ENCODE measurements at places on chromosomes 5 and 9. TPM values are rescaled to one million over a fixed set of nuclear protein-coding genes. Genes with fewer than 3 reads are reported as not detected.
A peak's percentile ranks its signal among the peaks of the same experiment; 100 is the strongest.

CMYA5 gene
- 1.2 TPM for total RNA-seq

DOLPP1 gene
- total RNA-seq, result 41.7 TPM

FAM81B gene
- not detected for total RNA-seq

GRCh38 chr5:5046680-5047502 lies 93.2 kb upstream of the ADAMTS16 start:
- no peak overlapping the region for H3K27ac ChIP-seq
- H3K4me1 ChIP-seq, result no peaks in the 10 kb centered on the region
- no peak overlapping the region for H3K4me3 ChIP-seq
- H3K36me3 ChIP-seq, result no peaks in the 10 kb centered on the region
- no peaks in the 10 kb centered on the region for H3K27me3 ChIP-seq

GRCh38 chr5:96316017-96316416 lies 117.0 kb downstream of the PCSK1 start:
- no peak for DNase-seq
- H3K4me1 ChIP-seq, result no peaks in the 10 kb centered on the region
- no peak overlapping the region for H3K4me3 ChIP-seq
- H3K36me3 ChIP-seq, result no peaks in the 10 kb centered on the region
- H3K27me3 ChIP-seq, result no peaks in the 10 kb centered on the region

DNA sequence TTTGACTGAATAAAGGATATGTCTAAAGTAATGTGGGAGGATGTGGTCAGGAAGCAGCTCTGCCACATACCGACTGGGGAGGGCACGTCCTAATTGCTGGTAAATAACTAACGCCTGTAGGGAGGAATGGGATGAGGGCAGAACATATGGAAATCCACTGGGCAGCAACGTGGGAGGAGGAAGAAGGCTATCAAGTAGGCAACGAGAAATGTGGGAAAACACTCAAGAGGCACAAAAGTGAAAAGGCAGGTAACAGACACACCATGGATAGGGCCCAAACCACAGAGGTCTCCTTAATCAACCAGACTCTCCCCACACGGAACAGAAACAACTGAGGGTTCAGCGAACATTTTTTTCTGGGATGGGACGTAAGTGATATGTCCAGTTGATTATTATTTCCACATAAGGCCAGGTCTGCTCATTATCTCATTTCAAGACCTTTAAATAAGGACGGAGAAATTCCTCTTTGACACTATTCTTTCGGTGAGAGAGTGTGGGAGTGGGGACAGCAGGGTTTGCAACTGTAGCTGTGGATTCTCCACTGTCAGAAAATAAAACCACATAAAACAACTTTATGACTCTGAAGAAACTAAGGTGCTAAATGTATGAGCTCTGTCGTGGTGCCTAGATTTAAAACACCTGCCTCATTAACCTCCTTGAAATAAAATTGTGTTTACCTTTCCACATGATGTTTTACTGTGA lies 17.0 kb downstream of the IARS1 start:
- H3K27ac ChIP-seq, result no peak overlapping the region
- no peak overlapping the region for H3K4me3 ChIP-seq
- no peaks in the 10 kb centered on the region for H3K27me3 ChIP-seq
- no peaks in the 10 kb centered on the region for H3K4me1 ChIP-seq
- peaks cover 99% of the 10 kb centered on the region for H3K36me3 ChIP-seq

GRCh38 chr9:90508940-90509339 lies 133.7 kb downstream of the DIRAS2 start:
- no peaks in the 10 kb centered on the region for H3K27me3 ChIP-seq
- H3K4me1 ChIP-seq, result no peaks in the 10 kb centered on the region
- no peak overlapping the region for H3K4me3 ChIP-seq
- no peak for DNase-seq
- no peak overlapping the region for H3K27ac ChIP-seq
- H3K36me3 ChIP-seq, result no peaks in the 10 kb centered on the region

DNA sequence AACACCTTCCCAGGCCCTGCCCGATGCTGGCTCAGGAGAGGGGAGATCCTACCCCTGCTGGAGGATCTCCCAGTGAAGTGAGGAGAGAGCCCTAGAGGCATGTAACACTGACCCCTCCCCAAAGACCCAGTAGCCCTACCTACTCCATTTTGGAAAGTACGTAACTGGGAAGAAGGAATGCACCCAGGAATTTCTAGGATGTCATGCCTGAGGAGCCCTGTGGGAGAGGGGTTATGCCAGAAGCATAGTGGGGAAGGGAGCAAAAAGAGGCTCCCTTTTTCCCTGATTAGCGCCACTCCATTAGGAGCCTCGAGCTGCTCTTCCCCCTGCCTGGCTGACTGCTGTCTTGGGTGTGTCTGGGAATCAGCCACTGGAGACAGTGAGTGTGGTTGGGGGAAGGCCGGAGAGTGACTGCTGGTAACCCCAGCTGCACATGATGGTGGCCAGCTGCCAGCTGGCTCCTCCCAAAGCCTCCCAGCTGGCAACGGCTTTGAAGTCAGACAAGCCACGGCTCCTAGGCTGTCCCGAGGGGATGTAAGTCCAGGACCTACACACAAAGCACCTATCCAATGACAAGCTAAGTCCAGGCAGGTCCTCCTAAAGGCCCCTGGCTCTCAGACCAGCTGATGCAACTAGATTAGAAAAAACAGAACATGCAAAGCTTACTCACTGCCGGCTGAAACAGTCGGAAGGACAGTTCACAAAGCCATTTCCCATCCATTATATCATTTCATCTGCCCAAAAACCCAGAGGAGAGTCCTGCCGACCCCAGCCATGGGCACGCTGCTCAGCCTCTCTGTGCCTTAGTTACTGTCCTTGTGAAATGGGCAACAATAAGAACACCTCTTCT lies 136.5 kb upstream of the ABCA1 start:
- H3K4me1 ChIP-seq, result peaks cover 11% of the 10 kb centered on the region
- DNase-seq, result peak; percentile 90
- no peak overlapping the region for H3K4me3 ChIP-seq
- no peaks in the 10 kb centered on the region for H3K36me3 ChIP-seq
- no peaks in the 10 kb centered on the region for H3K27me3 ChIP-seq
- H3K27ac ChIP-seq, result peak overlapping the region; percentile 92

DNA sequence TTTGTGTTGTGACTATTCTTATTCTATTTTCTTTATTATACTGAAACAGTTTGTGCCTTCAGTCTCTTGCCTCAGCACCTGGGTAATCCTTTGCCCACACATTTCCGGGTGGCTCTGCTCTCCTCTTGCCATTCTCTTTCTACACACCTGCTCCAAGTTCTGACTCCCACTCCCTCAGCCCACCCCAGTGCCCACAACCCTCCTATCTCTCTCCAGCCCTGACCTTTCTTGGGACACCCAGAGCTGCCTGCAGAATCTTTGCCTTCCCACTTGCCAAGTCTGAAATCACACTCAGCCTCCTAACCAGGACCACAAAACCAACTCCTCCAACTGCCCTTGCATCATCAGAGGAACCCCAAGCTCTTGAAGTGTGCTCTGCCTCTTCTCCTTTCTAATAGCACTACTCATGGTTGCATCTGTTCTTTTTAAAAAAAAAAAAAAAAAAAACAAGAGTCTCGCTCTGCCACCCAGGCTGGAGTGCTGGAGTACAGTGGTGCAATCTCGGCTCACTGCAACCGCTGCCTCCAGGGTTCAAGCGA lies 4.1 kb downstream of the SWI5 start:
- H3K4me1 ChIP-seq, result peaks cover 10% of the 10 kb centered on the region
- no peak overlapping the region for H3K27ac ChIP-seq
- DNase-seq, result no peak
- H3K36me3 ChIP-seq, result peaks cover under 1% of the 10 kb centered on the region
- no peaks in the 10 kb centered on the region for H3K27me3 ChIP-seq
- no peak overlapping the region for H3K4me3 ChIP-seq

DNA sequence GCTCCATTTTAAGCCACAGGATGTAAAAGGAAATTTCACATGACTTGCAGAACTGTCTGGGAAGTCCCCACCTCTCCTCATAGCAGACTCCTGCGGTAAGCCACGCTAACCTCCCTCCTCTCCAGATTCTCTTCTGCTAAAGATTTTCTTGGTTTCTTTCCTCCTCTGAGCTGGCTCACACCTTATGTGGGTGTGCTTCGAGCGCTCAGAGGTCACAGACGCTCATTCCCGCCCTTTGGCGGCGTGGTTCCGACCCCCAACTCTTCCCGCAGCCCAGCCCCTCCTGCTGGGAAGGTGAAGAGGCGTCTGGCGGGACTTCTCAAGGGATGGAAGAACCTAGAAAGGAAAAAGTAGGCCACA lies 32.9 kb upstream of the CDK20 start:
- no peak overlapping the region for H3K27ac ChIP-seq
- H3K4me3 ChIP-seq, result no peak overlapping the region
- no peaks in the 10 kb centered on the region for H3K27me3 ChIP-seq
- H3K4me1 ChIP-seq, result no peaks in the 10 kb centered on the region
- DNase-seq, result no peak
- H3K36me3 ChIP-seq, result no peaks in the 10 kb centered on the region

- no peaks in the 10 kb centered on the region for H3K27me3 ChIP-seq
- DNase-seq, result peak; percentile 78
- no peak overlapping the region for H3K4me3 ChIP-seq
- H3K36me3 ChIP-seq, result peaks cover 5% of the 10 kb centered on the region
Measured at GRCh38 chr9:136679431-136679941, 7.8 kb downstream of the AGPAT2 start.

- no peaks in the 10 kb centered on the region for H3K27me3 ChIP-seq
- H3K4me3 ChIP-seq, result no peak overlapping the region
- no peak overlapping the region for H3K27ac ChIP-seq
- H3K4me1 ChIP-seq, result no peaks in the 10 kb centered on the region
- DNase-seq, result no peak
Measured at GRCh38 chr9:16387382-16387781, 483.1 kb downstream of the BNC2 start.

Data from ascending aorta (tissue), 2 donors.